Skin of body (tissue), 3 donors: ENCODE measurements at places on chromosomes 12 and 14. TPM values are rescaled to one million over a fixed set of nuclear protein-coding genes. Genes with fewer than 3 reads are reported as not detected.
A peak's percentile ranks its signal among the peaks of the same experiment; 100 is the strongest.

- peak; percentile 55 for DNase-seq
Measured at GRCh38 chr14:23300687-23301223, 1.9 kb downstream of the PPP1R3E start.

DNA sequence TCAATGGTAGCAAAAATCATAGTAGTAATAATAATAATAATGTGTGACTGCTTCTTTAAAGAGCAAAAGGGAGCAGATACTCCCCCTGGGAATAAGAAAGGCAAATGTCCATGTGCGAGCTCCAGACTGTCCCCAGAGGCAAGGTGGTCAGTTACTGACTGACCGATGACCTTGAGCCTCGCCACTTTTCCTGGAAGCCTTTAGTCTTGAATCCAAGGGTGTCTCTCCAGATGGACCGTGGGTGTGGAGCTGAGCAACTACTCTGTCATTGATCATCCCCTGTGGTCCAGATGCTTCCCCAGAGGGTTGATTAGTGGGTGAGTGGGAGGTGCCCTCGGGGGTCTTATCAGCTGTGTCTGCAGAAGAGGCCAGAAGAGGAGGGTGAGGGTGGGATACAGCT is 418.5 kb upstream of the TBX3 start:
- no peak for DNase-seq

GRCh38 chr14:30657050-30657449 is 34.9 kb downstream of the SCFD1 start:
- DNase-seq, result no peak

DNA sequence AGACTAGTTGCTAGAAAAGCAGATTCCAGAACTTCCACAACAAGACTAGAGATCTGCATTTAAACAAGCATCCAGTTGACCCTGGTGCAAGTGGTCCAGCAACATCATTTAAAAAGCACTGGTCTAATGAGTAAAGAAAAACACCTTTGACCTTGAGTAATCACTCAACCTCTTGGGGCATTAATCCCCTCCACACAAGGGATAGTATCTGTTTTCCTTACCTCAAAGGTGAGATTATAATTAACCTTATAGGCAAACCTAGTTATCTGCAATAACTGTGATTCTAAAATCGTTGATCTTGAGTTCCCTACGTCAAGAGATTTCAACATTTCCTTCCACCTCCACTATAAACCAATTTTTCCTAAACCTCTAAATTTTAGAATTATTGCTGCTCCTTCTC is 1.1 kb downstream of the KDM5A start:
- DNase-seq, result no peak

CLEC6A gene
- total RNA-seq, result not detected

- DNase-seq, result no peak
Measured at GRCh38 chr12:48690990-48691389, 9.0 kb upstream of the KANSL2 start.

- no peak for DNase-seq
Measured at GRCh38 chr14:97777622-97778355, 980.6 kb downstream of the VRK1 start.

DNA sequence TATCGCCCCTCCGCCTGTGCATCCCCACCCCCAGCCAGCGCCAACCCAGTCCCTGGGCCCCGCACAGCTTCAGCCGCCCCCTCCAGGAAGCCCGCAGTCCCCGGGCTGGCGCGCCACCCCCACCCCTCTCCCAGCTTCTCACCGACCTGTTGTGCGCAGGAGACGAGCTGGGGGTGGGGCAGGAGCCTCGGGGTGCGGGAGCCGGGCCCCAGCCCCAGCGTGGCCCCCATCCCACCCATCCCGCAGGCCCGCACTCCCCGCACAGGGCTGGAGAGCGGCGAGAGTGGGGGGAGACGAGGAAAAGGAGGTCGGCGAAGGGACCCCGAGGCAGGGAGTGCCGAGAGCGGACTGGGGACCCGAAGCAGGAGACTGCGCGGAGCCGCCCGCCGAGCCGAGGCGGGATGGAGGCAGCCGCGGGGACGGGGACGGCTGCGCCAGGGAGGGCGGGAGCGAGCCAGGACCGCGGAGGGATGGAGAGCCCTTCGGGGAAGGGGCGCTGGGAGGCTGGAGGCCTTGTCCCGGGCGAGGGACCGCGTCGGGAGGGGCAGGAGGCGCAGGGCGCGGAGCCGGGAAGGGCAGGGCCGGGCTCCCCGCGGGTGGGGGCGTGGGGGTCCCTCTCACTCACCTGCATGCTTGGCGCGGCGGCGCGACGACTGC is 498 bp downstream of the PIANP start:
- no peak for DNase-seq

- DNase-seq, result peak; percentile 65
Measured at GRCh38 chr12:26126340-26127284, 1.8 kb upstream of the BHLHE41 start.

- peak; percentile 53 for DNase-seq
Measured at GRCh38 chr14:68458840-68459469, 333.9 kb downstream of the ZFP36L1 start.

RNF31 gene
- total RNA-seq, result 24.2 TPM

PLBD1 gene
- 18.1 TPM for total RNA-seq

CLEC1B gene
- total RNA-seq, result 0.39 TPM

GRCh38 chr12:92226961-92227360 is 81.3 kb upstream of the BTG1 start:
- no peak for DNase-seq

DNA sequence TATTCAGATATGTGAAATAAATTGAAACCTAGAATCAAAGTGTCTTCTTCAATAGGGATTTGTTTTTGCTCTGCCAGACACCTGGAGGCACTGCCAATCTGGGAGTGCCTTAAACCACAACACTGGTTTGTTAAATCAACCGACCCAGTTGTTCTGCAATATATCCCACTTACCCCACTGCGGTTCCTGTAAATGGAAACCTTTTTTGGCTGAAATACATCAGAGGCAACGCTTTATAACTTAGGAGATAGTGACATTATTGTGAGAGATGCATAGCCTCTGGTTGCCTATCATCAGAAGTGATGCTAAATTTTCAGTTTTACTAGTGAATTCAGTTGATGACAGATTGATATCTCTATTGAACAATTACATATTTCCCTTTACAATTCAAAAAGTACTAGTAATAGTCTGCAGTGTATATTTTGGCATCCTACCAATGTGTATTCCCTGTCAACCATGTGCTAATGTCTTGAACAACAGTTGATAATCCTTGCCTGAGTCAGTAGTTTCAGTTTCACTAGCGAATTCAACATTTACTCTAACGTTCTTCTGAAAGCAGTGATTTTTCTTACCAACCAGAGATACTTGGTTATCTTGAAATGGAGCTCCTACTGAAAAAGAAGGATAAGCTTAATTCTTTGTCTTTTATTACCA is 30.5 kb downstream of the PPP2R5C start:
- DNase-seq, result peak; percentile 31

DNA sequence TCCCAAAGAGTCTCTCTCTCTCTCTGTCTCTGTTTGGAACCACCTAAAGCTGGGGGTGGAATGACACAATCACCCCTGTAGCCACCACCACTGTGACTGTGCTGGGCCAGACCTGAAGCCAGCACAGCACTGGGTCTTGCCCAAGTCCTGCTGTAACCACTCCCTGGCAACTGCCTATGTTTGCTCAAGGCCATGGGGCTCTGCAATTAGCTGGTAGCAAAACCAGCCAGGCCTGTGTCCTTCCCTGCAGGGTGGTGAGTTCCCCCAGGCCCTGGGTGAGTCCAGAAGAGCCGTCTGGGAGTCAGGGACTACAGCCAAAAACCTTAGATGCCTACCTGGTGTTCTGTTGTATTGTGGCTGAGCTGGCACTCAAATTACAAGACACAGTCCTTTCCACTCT is 50.8 kb downstream of the DGLUCY start:
- DNase-seq, result no peak

CABP1 gene
- total RNA-seq, result 1.3 TPM

- no peak for DNase-seq
Measured at GRCh38 chr14:100830681-100831080, 4.8 kb downstream of the MEG3 start.

DNA sequence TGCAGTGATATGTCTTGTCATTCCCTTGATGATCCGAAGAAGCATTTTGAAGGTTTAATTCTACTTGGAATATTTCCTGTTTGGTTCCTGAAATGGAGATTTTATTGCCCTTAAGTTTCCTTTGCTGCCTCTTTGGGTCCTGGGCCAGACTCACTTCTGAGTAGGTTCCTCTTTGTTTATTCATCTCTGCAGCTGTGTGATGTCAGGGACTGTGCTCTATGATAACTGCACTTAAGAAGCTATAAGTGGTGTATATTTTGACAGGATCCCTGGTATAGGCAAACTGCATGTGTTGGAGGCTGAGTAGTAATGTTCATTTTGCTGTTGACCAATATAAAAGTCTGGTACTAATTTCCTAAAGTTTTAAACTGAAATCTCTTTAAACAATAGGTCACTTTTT is at the start of gene KLRC4:
KLRC4 (minus strand) TSS at position 366 of the 400 bp plus-strand sequence; CDS start at position 184, 182 bp downstream.
- DNase-seq, result no peak
